ENCODE measurements at places on chromosomes 11 and 22.

DNA sequence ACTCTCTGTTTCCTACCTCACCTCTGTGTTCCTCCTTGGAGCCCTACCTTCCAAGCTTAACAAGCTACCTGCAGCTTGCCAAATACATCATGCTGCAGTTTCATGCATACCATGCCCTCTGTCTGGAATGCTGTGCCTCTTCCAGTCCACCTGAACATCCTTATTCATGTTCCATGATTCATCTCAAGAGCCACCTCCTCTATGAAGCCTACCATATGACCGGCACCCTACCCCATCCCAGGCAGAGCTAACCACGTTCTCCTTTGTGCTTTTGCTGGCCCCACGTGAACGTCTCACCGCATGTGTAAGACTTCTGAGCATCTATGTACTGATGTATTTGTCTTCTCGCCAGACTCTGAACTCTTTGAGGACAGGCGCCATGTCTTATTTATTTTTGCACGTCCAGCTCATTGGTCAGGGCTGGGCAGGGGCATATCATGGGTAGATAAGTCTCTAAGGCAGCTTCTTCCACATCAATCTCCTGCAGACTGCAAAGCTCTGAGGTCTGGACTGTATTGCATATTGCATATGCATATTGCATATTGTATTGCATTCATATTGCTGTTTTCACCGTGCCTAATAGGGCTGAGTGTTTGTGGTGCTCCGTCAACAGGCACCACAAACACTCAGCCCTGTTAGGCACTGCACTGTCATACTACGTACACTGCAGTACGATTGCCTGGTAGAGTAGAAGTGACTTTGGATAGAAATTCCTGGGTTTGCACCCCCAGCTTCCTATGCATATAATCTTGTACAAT is 31.0 kb downstream of the TST start:
- no peak for DNase-seq

GRCh38 chr11:38460429-38460828 is 1862.4 kb upstream of the RAG2 start:
- peak; percentile 83 for DNase-seq

DNA sequence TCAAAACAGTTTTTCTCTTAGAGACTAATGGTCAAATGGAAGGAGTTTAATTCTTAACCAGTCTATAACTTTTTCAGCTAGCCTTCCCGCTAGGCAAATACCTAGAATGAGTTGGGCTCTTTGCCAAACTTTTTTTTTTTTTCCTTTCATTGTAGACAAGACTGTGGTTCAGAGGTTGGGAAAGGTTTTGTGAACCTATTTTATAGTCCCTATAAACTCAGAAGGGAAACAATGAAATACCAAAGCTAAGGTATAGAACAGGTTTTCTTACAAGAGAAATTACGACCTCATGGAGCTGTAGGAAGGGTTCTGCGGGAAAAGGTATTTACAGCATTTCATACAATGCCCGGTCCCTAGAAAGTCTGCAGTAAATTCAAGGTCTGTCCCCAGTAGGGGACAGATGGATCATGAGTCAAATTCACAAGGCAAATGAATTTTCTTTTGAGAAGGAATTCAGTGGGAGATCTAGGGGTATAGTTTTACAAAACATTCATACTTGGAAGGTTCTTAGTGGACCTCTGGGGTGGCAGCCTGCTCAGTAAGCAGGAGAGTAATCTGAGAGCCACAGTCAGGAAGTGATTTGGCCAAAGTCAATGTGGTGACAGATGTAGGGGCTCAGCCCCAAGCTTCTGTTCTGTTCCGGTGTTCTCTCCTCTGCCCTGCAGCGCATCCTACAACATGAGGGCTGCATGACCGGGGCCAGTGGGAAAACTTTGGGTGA is 146.8 kb downstream of the DBX1 start:
- no peak for DNase-seq

GRCh38 chr11:118792570-118793124 is 1.7 kb upstream of the DDX6 start:
- peak; percentile 95 for DNase-seq

GRCh38 chr22:25366408-25366807 is 147.0 kb downstream of the CRYBB2 start:
- DNase-seq: no peak

DNA sequence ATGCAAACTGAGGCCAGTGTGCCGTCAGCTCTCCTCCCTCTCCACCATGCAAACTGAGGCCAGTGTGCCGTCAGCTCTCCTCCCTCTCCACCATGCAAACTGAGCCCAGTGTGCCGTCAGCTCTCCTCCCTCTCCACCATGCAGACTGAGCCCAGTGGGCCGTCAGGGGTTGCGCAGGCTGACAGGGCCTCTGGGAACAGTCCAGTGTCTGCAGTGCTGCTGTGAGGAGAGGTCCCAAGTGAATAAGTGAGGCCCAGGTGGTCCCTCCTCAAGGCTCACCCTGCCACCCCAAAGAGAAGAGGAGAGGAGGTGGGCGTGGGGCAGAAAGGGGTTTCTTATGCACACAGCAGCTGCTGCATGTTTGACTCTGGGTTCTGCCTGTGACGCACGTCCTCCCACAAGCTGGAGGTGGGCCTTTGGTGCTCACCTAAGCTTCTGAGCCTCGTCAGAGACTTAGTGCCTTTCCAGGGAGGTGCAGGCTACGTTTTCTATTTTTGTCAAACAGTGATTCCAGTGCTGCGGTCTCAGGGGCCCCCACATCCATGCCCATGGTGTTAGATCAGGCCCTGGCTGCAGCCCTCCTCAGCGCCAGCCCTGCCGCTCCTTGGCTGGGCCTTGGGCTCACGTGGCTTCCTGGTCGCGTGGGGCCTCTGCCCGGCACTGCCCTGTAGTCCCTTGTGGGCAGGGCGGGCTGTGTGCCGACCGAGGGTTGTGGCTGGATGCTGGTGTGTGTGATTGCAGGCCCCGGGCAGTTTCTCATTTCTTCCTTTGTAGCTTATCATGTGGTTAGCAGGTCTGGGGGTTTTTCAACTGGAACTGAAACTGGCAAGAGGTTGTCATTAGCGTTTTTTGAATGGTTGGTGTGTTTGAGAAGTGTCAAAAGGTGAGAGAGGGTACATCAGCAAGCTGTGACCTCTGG is 7.1 kb downstream of the TPCN2 start:
- DNase-seq: no peak

DNA sequence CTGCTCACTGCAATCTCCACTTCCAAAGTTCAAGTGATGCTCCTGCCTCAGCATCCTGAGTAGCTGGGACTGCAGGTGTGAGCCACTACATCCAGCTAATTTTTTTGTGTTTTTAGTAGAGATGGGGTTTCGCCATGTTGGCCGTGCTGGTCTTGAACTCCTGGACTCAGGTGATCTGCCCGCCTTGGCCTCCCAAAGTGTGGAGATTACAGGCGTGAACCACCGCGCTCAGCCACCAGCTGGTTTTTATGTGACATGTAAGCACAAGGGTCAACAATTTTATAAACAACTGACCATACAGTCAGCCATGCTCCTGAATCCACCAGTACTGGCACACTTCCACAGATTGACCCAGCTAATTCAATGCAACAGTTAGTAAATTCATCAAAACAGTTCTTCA is 526.3 kb upstream of the LRRC4C start:
- DNase-seq: no peak

DNA sequence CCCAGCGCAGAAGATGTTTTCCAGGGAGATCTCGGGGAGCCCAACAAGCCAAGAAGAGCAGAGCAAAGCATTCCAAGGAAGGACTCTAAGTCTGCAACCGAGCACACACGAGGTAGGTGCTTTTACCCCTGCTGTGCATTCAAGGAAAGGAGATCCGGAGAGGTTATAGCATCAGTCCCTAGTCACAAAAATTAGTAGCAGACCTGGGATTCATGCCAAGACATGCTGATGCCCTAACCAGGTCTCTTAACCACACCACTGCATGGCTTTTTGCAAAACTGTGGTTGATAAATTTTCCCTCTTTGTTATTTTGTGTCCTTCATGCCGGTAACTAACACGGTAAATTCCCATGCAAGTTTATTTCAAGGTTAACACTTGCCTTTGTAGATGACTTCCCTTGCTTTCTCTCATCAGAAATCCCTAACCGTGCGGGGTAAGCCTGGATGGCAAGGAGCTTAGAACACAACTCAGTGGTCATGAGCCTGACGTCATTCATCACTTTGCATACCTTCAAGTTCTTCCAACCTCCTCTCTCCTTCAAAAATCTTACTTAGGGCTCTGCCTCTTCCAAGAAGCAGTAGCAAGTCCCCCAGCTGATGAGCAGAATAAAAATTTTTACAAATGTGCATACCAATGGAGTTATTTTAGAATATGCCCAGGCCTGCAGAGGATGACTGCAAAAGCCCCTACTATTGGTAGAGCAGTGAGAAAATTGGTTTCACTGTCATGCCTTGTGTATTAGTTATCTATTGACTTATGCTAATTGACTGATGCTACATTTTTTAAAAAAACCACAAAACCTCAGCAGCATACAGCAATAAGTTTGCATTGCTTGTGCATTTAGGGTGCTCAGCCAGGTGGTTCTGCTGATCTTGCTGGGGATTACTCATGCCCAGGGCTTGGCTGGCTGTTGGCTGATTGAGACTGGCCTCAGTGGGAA is 465.1 kb downstream of the MN1 start:
- peak; percentile 78 for DNase-seq

GRCh38 chr11:19117760-19118097 is 761 bp downstream of the ZDHHC13 start:
- peak; percentile 18 for DNase-seq

GRCh38 chr22:46586531-46587011 is 33.6 kb upstream of the GRAMD4 start:
- DNase-seq: no peak

DNA sequence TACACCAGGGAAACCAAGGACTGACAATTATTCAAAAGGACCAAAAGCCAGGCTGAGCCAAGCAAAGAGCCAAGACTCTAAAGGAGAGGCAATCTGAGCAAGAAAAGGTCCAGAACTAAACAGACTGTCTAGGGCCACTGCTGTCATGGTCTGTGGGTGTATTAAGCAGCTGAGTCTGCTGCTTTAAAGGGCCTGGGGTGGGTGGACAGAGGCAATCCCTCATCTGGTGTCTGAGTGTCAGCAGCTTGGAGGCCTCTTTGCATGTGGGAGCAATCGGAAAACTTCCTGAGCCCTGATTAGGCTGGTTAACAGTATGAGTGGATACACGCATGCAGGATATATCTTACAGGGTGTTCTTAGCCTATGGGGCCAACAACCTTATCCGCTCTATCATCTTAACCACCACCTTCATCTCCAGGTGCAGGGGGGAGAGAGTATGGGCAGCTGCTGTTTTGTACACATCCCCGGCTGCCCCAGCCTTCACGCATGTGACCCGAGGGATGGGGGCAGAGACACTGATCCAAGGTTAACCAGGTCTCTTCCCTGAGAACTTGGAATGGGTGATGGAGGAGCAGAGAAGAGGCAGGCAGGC is 67.5 kb upstream of the TIMP3 start:
- no peak for DNase-seq

- no peak for DNase-seq
Observed at GRCh38 chr22:34669001-34669400, 397.0 kb upstream of the ISX start.

DNA sequence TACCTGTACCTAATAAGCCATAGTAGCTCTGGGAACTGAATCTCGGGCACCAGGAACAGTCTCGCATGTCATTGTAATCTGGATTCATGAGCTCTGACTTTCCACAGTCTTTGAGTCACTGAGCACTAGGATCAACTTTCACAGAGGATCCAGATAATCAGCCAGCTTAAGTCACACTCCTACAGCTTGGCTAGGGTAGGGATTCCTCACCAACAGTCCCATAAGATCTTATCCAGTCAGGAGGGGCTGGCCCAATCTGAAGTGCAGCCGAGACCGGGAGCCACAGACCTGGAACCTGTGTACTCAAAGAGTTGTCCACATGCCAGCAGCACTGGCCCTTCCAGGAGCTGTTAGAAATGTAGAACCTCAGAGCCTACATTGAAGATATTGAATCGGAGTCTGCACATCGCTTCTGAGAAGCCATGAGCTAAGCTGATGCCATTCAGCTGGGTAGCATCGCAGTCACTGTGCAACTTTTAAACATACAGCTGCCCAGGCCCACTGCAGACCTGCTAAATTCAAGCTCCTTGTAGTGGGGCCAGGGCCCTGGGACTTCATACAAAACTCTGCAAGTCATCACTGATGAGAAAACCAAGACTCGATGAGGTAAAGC is 538.8 kb upstream of the B3GAT1 start:
- peak; percentile 85 for DNase-seq

- peak; percentile 78 for DNase-seq
Observed at GRCh38 chr11:34358728-34359547, 1.1 kb upstream of the ABTB2 start.

DNA sequence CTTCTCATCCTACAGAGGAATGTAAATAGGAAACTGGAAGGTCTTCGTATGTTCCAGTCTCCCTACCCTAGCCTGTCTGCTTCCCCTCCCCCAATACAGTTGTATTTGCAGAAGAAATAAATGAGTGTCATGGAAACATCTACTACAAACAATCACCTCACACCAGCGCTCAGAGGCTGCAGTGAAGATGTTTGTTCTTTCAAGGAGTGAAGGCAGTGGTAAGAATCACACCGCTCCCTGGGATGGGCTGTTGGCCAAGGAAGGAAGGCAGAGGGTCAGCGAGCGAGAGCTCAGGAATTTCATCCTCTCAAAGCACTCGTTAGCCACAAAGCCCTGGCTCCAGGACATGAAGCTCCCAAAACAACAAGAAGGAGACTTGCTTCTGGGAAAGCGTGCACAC is 1.1 kb upstream of the IGSF9B start:
- DNase-seq: peak; percentile 29

DNA sequence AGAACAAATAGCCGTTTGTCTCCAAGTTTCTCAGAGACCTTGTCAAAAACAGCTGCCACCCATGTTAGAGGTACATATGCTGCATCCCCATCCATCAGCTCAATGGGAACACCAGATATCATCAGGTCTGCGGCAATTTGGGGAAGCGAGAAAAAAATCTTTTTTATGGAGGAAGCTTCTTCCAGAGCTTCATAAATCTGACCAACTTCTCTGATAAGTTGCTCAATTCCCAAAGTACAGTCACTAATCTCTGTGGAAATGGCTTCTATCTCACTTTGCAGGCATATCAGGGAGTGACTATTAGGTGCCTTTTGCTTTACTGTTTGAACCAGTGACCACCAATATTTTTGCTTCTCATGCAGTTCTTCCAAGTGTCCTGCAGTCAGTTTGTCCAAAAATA is 34.3 kb upstream of the MRPL17 start:
- no peak for DNase-seq

DNA sequence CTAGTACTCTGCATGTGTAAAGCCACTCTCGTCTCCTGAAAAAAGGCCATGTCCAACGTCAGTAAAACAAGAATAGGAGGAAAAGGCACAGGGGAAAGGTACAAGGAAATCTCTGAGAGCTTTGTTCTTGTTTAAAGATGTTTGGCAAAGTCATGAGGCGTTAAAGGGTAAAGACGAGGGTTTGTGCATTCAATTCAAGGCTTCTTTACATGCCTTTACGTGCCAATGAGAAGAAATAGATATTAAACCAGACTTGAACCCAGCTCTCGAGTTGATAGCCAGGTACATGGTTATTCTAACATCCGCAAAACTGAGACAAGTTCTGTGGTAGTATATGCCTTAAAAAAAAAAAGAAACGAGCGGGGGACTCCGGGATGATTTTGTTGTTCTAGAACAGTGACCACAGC is 704 bp upstream of the CFL1 start:
- no peak for DNase-seq
